ENCODE measurements at places on chromosomes 12 and 14.
A peak's percentile ranks its signal among the peaks of the same experiment; 100 is the strongest.

DNA sequence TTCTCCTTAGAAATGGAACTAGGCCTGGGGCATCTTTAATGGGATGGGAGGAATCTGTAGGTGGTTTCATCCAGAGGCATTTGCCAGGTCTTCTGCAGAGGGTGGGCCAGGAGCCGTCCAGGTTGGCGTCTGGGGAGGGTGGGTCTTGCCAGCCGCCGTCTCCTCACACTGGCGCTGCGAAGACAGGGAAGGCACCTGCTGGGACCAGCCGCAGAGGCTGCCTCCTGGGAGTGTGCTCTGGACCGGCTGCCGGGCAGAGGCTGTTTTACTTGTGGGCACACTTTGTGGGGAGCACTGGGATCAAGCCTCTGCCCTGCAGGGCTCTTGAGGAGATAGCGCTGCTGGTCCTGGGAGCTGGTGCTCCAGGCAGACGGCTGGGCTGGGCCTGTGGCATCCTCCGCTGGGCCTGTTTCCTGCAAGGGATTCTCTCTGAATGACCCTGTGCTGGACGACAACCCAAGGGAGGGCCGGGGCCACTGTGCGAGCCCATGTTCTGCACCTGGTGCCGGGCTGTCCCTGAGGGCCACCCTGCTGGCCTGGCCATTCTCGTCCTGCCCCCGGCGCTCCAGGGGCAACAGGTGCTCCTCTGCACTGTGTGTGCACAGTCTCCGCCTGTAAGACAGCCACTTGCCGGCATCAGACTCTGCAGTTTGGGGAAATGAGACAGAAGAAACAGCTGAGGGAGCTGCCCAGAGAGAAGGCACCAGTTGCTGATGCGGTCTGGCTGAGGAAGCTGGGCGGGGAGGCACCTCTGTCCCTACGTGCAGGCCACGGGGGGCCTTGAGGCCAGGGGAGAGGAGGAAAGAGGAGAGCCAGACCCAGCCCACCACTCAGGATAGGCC, 10.0 kb upstream of the TEX22 start:
- DNase-seq: no peak

- DNase-seq: no peak
Observed at GRCh38 chr12:79006306-79006705, 141.7 kb downstream of the SYT1 start.

- no peak for DNase-seq
Observed at GRCh38 chr12:48422060-48422459, 50.3 kb upstream of the ANP32D start.

DNA sequence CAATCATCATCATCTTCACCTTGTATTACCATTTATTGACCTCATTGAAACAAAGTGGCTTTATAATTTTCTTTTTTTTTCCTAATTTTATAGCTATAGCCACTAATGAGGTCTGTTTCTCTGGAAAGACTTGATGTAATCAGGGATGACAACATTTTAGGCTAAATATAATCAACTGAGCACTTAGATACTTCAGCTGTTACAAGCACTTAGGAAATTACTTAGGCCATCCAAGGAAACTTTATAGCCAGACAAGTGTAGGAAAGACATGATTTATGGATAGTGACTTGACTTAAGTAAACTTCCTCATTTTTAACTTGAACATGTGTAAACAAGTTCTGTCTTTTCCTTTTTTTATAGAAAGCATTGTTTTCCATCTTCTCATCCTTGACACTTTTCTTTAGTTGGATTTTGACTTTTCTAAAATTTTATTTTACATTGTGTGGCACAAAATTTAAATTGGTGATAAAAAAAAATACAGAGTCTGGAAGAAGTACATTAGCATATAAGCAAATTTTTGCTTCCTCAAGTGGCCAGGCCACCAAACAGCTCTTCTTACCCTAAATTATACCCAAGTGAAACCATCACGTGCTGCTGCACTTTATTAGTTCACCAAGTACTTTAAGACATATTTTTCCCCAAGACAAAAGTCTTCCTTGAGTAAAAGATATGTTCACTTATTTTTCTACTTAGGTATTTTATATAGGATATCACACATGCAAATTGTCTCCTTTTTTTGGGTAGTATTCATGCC, 15.1 kb downstream of the CPNE8 start:
- peak; percentile 55 for DNase-seq

GRCh38 chr12:50929831-50930230, 22.5 kb upstream of the HIGD1C start:
- DNase-seq: no peak

DNA sequence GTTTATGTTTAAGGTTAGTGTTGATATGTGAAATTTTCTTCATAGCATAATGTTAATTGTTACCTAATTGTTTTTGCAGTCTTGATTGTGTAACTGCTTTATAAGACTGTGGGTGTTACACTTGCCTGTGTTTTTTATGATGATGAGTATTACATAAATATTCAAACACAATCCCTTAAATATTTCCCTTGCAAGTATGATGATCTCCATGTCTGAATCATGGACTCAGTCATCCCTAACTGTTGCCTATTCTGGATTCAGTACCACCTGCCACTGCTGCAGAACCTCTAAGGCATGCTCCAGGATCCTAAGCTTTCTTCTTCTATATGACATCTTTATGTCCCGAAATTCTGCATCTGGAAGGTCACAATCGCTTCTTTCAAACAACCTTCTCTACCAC, 246.3 kb upstream of the CLEC14A start:
- no peak for DNase-seq

DNA sequence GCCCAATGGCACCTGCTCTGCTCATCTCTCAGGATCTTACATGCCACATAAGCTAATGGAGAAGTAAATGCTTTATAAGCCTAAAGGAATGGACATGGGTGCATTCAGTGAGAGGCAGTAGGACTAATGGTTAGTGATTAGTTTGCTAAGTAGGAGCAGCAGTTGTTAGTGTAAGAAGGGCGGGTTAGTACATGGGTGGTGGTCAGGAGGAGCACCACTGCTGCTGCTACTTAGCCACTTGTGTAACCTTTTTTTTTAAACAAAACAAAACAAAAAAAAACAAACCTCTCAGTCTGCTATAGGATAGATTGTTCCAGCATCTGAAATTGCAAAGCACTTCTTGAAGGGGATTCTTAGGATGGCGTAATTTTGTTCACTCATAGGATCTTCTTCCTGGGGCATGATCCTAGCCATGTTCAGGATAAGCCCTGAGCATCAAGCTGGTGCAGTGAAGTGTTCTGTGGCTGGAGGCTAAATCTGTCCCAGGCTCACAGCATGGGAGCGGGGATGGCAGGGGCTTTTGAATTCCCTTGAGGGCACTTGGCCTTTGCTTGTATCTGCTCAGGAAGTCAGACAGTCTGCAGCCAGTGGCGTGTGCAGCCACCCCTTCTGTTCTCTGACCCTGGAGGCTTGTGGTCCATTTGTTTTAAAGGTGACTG, 63.6 kb downstream of the CHST11 start:
- DNase-seq: no peak

- DNase-seq: no peak
Observed at GRCh38 chr12:109612975-109613502, 39.4 kb downstream of the MVK start.

DNA sequence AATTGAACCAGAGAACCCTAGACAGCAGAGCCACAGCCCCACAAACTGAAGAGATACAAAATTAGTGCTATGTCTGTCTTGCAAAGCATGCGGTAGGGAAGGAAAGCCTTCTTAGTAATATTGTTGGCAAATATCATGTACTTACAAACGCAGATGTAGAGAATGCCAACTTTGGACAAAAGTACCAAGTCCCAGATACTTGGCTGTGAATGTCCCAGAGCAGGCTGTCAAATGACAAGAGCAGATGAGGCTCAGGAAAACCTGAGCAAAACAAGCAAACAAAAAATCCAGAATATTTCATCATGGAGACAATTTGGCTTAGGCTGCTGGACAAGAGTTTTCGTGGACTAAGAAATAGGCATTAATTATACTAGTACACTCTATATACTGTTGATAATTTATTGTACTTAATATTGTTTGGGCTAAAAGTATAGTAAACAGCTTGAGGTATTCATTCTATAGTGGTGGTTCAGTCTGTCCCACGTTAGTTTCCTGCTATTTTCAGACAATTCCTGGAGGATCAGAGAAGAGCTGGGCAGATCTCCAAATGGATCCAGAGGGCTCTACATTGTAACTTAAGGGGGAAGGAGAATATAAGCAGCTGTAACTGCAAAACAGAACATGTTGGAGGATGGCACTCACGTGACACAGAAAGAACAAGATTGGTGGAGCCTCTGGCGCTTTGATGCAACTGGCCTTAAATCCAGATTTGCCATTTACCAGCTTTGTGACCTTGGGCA, 329.8 kb downstream of the ATP23 start:
- no peak for DNase-seq

All from GM04504 (cell line).